Activated naive CD4-positive, alpha-beta T cell treated with anti-CD3 and anti-CD28 coated beads, Interleukin-2, amount 50 U/mL, for 72 hours (primary cell): ENCODE measurements at places on chromosomes 11 and 22.

GRCh38 chr11:9130297-9130696 is 38.9 kb upstream of the SCUBE2 start:
- DNase-seq = no peak

- peak; percentile 16 for DNase-seq
Observed at GRCh38 chr11:117914398-117914761, 14.8 kb downstream of the TMPRSS13 start.

GRCh38 chr22:30859714-30860095 is 108.9 kb downstream of the MORC2 start:
- no peak for DNase-seq

GRCh38 chr11:9568854-9569587 is 4.4 kb upstream of the WEE1 start:
- no peak for DNase-seq

DNA sequence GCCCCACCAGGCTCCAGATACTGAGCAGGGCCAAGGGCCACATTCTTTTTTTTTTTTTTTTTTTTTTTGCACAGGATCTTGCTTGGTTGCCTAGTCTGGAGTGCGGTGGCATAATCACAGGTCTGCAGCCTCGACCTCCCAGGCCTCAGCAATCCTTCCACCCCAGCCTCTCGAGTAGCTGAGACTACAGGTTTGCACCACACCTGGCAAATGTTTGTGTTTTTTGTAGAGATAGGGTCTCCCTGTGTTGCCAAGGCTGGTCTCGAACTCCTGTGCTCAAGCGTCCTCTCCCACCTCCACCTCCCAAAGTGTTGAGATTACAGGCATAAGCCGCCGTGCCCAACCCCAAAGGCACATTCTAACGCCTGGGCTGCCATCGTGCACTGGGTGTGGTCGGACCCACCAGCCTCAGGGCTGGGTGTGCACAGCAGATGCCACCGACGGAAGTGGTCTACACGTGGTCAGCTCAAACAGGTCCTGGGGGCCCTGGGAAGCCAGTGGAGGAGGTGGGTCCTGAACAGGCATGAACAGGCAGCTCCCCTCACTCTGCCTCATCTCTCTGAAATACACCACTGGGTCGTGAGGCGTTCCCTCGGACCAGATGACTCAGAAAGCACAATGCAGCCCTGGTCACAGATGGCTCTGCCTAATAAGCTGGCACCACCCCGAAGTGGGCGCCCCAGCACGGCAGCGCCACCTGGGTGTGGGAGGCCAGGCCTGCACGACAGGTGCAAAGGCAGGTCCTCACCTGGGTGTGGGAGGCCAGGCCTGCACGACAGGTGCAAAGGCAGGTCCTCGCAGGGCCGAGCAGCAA is 5.1 kb upstream of the B4GALNT4 start:
- peak; percentile 71 for DNase-seq

DNA sequence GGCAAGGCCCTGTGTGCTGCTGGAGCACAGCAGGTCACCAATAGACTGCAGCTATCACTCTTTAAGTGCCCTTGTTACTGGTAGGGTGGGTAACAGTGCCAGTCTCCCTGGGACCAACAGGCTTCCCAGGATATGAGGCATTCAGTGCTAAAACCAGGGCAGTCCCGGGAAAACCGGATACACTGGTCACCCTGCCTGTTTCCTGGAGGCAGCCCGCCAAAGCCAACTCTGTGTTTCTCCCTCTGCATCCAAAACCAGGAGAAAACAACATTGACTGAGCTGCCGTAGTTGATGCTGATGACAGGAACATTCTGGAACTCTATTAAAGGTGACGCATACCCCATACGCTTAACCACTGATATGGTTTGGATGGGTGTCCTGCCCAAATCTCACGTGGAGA is 149.1 kb downstream of the SHANK2 start:
- DNase-seq = no peak

- no peak for DNase-seq
Observed at GRCh38 chr22:28424427-28425080, 255.1 kb downstream of the TTC28 start.

- DNase-seq = no peak
Observed at GRCh38 chr11:134644476-134645456, 232.7 kb upstream of the B3GAT1 start.

DNA sequence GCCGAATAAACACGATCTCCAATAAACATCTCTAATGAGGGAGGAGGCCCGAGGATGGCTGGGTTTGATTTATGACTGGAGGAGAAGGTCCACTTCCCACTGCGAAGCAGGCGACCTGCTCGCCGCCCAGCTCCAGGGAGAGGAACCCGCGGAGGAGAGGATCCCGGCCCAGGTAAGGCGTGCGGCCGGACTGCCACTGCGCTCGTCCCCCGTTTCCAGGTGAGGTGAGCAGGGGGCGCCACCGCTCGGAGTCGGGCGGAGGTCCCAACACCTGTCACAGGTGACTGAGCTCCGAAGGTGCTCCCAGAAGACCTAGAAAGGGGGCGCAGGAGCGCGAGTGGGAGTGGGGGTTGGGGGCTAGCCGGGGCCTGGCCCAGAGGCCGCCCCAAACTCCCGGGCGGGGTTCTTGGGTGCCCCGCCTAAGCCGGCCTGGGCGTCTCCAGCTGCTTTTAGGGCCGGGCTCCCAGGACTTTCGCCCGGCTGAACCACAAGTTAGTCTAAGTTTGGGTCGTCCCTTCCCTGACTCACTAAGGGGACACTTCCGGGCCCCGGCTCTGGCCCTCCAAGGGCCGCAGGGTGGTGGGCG is 5.4 kb upstream of the PAX6 start:
- DNase-seq = no peak

DNA sequence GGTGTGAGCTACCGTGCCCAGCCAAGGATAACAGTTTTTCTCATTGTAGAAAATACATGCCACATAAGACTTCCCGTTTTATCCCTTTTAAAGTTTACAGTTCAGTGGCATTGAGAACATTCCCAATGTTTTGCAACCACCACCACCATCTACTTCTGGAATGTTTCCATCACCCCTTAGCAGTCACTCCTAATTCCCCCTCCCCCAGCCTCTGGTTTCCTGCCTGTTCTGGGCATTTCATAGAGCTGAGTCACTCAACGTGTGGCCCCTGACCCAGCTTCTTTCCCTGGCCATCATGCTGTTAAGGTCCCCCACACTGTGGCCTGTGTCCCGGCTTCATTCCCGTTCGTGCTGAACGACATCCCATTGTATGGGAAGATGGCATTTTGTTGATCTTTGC is 30.7 kb downstream of the FGF4 start:
- DNase-seq = no peak

- DNase-seq = no peak
Observed at GRCh38 chr11:15943418-15944197, 412.7 kb downstream of the SOX6 start.

DNA sequence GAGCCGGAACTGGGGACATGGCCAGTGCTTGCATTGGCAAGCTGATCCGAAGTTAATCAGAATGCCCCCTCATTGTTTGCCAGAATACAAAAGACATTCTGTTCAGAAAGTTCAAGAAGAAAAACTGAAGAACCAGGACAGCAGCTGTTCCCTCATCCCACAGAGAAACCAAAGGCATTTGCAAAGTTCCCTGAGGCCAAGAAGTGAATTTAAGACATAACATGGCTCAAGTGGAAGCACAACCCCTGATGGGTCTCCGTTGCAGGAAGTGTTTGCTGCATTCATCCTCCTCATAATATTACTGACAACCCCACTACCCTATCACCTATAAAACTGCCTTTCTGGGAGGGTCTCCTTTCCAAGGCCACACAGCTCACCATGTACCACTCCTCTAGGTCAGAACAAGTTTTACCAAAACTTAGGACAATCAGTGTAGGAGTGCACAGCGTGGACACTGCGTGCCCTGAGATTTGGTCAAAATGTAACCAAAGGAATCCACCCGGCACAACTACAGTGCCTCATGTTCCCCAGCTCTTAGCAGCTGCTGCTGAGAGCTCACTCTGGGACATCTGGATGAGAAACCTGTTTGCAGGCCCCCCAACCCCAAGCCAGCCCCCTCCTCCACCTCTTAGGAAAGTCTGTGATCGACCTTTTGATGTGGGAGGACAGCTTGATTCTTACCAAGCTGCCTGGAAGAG is 101.6 kb upstream of the AKIP1 start:
- no peak for DNase-seq

GRCh38 chr11:16789063-16789420 is 50.6 kb downstream of the C11orf58 start:
- DNase-seq = no peak

- DNase-seq = no peak
Observed at GRCh38 chr11:117180020-117180419, 1.5 kb downstream of the SIDT2 start.

DNA sequence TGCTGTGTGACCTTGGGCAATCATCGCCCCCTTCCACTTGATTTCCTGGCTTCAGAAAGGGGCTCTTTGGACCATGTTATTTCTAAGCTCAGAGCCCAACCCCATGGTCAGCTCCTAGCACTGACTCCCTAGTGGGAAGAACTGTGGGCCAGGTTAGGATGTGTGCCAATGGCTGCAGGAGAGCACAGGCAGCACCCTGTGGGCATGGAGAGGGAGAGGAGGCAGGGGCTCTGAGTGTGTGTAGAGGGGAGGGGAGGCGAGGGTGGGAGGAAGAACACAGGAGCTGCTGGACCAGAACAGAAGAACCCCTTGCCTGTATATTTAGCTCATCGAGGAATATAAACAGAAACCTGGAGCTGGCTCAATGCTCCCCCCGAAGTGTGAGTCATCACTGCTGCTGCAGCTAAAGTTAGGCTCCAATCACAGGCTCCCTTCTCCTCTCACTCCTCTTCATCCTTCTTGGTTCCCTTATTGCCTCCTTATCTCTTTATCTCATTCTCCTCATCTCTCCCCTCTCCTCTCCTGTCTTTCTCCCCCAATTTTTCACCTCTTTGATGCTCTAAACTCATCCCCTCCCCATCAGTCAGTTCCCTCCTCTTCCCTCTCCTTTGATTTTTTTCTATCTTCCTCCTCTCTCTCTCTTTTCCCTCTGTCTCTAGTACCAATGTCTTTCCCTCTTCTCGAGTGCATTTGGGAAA is 14.5 kb upstream of the RPS19BP1 start:
- no peak for DNase-seq

DNA sequence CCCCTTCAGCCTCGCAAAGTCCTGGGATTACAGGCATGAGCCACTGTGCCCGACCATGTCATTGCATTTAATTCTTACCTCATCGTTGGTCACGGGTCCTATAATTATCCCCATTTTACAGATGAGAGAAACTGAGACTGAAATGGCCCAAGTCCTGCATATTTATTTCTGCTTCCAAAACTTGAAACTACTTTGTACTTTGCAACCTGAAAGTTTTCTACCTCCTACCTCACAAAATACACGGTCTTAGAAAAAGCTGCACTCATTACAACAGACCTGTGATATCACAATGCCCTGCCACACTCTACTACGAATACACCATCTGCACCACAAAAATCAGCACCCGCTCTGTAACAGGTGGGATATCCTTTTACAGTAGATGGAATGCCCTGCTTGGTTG is 189.1 kb downstream of the ADAMTS15 start:
- no peak for DNase-seq

DNA sequence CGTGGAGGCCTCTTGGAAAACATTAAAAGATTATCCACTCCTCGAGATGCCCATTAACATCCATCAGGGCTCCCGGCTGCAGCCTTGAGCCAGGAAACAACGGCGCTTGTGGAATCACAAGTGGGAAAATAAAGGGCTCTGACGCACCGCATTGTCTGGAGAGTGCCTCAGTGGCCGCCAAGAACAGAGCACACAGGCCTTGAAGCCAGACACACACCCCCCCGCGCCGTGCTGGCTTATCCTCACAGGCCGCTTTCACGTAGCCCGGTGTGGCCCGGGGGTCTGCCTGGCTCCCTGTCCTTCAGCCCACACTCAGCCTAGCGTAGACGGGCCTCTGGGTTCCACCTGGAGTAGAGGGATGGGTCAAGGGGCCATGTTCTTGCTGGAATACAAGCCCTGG is 1020.5 kb downstream of the BRD1 start:
- no peak for DNase-seq

DNA sequence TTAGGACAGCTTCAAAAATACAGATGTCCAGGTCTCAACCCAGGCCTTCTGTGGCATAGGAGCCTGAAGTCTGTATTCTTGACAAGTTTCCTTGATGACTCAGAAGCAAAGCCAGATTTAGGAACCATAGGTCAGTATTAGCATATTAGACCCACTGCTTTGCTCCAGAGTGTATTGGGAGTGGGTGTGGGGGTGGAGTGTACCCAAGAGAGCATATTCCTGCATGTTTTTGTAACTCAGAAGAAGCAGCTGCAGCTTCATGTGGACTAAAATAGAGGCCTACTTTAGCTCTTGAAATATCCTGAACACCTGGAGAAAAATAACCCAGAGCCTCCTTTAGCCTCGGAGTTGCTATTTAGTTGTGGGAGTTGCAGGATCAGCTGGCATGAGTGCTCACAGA is 106.7 kb downstream of the CCDC81 start:
- DNase-seq = no peak

GRCh38 chr11:77609234-77609633 is 19.5 kb downstream of the AQP11 start:
- DNase-seq = no peak

- DNase-seq = no peak
Observed at GRCh38 chr11:131654849-131655248, 284.4 kb downstream of the NTM start.

GRCh38 chr22:49825436-49825835 is 2.2 kb downstream of the BRD1 start:
- DNase-seq = no peak

GRCh38 chr11:128048121-128048520 is 539.2 kb downstream of the ETS1 start:
- no peak for DNase-seq

- DNase-seq = no peak
Observed at GRCh38 chr11:120109531-120109930, 28.4 kb downstream of the TRIM29 start.

GRCh38 chr22:47796128-47796908 is 1033.9 kb downstream of the TBC1D22A start:
- DNase-seq = no peak

- DNase-seq = no peak
Observed at GRCh38 chr11:27868709-27869108, 168.5 kb upstream of the BDNF start.

DNA sequence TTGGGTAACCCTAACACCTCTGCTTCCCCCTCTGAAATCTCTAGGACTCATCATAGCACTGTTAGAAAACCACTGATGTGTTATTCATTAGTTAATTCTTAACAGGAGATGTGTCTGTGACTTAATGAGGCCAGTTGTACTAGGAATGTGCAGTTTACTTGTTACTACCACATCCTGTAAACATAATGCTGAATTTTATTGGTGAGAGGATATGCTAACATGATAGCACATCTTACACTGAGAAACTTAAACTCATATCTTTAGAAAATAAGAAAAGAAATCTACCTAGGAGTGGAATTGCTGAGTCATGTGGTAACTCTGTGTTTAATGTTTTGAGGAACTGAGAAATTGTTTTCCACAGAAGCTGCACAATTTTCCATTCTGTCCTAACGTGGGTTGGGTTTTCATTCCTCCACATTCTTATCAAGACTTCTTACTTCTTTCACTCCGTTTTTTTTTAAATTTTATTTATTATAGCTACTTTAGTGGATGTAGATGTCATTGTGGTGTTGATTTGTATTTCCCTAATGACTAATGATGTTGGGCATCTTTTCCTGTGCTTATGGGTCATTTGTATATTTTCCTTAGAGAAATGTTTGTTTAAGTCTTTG is 33.7 kb downstream of the RNF121 start:
- no peak for DNase-seq

- DNase-seq = no peak
Observed at GRCh38 chr22:36384766-36385481, 2.8 kb downstream of the MYH9 start.
